Activated T-helper 1 cell treated with anti-CD3 and anti-CD28 coated beads, Interleukin-2, amount 50 U/mL, for 16 hours (primary cell): ENCODE measurements at places on chromosomes 11 and 22.

GRCh38 chr22:45859231-45860161 lies 117.5 kb downstream of the WNT7B start:
- no peak for DNase-seq

DNA sequence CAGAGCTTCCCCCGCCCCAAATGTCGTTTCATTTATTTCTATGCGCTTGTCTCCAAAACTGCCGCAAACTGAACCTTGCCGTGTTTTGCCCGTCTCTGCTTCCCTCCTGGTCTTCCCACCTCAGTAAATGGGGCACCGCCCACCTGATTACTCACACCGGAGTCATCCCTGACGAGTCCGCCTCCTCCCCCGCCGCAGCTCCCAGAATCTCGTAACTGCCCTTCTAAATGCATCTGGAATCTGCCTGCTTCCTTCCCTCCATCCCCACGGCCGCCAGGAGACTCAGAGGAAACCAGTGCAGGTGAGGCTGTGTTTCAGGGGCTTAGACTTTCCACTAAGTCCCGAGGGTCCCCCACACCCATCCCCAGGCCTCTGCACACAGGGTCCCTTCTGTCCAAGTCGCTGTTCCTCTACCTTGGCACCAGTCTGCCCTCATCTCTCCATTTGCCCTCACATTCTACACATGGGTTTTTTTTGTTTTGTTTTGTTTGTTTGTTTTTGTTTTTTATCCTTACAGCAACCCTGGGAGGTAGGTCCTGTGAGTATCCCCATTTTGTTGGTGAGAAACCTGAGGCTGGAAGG lies 62.6 kb upstream of the PHF21B start:
- DNase-seq: no peak

DNA sequence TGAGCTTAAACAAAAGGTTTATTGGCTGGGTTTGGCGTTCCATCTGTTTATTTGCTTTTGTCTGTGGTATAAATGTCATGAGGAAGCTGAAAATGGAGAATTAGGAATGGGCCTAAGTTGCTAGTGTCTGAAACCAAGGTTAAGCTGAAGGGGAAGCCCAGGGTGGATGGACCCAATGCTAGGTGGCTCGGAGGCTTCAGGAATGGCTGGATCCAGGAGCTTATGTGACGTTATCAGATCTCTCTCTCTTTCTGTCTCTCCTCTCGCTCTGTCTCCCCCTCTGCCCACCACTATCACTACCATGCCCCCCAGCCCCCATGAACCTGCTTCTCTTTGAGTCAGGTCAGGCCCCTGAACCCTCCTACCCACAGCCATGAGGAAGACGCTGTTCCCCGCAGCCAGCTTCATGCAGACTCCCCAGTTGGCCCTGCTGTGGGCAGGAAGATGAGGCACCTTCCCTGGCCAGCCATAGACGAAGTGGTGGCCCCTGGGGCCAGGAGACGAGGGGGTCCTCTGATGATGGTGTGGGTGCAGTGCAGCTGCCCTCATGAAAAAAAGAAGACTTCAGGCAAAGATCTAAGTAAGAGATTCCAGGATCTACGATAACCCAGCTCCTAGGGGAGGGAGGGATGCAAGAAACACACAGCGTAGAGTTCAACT lies 101.5 kb downstream of the BRD1 start:
- DNase-seq: no peak

DNA sequence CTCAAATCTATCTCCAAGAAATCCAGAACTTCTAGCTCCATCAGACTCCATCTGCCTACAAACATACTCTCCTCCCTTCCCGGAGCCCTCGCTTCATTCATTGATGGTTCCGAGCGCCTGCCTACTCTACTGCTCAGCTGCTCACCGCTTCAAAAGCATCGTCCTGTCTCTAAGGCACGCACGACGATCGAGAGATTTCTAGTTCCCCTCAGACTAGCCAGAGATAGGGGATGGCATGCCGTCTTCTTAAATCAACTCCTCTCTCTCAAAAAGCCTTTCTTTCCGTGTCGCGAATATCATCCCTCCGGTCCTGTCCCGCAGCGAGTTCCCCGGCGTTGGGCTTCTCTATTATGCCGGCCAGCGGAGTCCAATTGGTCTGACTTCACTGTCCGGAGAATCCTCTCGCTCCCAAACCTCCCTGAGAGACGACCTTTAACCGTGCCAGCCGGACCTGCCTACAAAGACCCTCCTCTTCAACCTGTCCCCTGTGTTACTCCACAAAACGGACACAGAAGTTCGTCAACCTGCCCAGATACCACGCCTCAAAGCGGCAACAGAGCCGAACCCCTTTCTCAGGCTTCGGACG lies 592 bp downstream of the EEF1G start:
- DNase-seq: no peak

GRCh38 chr11:115930886-115931547 lies 426.8 kb upstream of the CADM1 start:
- no peak for DNase-seq

GRCh38 chr11:114713756-114714155 lies 35.4 kb downstream of the NXPE2 start:
- no peak for DNase-seq

- no peak for DNase-seq
Observed at GRCh38 chr11:106242718-106243415, 165.4 kb downstream of the AASDHPPT start.

DNA sequence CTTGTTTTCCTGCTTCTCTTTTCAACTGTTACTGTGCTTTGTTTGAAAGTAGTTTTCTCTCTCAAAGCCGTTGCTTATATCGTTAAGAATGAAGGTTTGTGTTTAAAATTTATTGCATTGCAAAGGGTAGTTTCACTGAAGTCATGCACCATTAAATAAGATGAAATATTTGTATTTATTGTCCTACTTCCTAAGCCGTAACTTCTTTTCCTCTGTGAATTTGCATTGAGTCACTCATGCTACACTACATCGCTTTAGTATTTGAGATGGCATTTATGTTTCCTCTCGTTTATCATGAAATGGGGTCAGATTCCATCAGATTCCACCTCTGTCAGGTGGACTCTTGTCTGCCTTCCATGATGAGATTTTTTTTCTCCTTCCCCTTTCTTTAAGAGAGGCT lies 65.8 kb upstream of the RASSF10 start:
- DNase-seq: no peak

DNA sequence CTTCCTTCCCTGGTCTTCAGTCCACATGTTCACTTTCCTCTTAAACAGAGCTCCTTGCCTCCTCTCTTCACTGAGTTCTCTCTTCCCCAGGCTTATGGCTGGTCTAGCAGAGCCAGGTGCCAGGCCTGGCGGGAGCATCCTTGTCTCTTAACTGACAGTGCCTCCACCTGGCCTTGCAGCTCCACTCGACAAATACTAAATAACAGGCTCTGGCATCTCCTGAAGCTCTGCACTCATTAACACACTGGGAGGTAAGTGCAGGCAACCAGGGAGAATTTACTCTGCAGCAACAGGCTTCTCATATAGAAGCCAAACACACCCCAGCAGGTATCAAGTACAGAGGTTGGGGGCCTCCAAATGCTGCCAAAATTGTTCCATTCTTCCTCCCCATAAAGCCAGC lies 438.1 kb downstream of the SOX6 start:
- no peak for DNase-seq

- no peak for DNase-seq
Observed at GRCh38 chr22:31958625-31959239, 14.4 kb downstream of the YWHAH start.

DNA sequence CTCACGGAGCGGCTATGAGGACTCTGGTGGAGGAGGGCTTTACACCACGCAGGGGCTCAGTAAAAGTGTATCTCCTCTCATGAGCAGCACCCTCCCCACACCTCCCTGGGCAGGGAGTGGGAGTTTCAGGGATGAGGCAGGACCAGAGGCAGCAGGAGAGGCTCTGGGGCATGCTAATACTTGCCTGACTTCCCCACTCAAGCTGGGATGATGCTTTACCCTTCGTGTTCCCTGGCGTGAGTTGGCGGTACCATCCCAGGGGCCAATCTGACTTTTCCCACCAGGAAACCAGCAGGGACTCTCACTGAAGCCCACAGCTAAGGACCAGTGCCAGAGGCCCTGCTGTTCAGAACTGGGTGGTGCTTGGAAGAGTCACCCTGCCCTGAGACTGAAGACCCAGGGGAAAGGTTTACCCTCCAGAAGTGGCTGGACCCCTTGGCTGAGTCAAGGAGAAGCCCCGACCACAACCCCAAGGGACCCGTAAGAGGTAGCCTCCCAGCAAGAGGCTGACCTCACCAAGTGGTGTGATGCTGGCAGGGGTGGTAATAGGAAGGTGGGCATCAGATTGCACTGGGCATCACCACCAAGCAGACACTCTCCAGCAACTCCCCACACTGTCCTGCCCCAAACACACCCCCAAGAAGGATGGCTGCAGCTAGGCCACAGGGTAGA lies 65.6 kb downstream of the THAP12 start:
- no peak for DNase-seq

- DNase-seq: no peak
Observed at GRCh38 chr11:34510218-34510617, 3.4 kb downstream of the ELF5 start.

DNA sequence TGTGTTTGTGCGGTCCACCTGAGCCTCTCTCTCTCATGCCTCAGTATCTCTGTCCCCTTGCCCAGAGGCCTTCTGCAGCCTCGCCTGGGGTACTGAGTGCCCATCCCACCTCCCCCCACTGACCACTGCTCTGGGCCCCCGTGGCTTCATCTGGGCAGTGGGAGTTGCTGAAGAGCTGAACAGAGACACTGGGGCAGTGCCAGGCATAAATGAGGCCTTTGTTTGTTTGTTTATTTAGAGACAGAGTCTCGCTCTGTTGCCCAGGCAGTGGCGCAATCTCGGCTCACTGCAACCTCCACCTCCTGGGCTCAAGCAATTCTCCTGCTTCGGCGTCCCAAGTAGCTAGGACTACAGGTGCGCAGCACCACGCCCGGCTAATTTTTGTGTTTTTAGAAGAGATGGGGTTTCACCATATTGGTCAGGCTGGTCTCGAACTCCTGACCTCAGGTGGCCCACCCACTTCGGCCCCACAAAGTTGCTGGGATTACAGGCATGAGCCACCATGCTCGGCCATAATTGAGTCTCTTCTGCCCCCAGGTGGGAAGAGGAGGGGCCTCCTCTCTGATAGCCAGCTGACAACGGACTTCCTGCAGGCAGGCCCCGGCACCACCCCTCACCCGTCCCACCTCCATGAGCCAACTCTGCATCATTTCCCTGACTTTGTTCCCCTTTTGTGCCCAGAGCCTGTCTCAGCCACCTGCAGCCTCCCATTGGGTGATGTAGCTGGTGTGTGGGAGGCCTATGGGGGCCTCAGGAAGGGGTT lies 9.3 kb downstream of the CRYBB3 start:
- DNase-seq: no peak

DNA sequence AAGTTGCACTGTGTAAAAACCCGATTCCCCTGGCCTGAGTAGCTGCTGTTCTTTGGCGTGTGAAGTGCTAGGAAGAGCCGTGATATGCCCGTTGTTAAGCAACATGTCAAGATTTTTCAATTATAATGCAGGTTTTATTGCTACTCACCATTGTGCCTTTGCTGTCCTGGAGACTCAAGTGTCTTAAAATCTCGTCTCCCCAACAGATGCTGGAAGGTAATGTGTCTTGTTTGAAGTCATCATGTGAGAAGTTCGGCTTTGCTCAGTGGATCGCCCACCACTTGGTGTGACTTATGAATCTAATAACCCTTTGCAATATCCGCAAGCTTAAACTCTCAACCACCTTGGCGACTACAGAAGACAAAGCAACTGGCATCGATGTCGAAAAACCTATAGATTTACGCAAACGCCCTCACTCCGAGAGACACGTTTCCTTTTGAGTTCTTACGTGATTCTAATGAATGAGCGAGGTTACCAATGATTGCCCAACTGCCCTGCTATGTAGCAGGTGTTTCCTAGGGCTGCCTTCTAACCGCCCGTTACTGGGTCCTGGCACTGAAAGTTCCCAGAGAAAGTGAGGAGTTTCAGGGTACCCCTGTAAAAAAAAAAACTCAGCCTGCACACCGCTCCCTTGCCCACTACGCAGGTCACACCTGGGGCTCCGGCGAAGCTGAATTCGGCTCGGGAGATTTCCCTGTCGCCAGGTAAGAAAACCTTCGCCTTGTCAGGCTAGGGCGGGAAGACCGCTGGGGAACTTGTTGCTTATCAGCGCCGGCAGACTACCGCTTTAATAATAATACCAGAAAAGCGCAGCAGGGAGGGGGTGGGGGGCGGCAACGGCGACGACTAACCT lies 21.2 kb upstream of the BDNF start:
- DNase-seq: no peak

GRCh38 chr11:83054001-83054400 lies 17.7 kb downstream of the RAB30 start:
- DNase-seq: no peak

GRCh38 chr11:12674936-12675696 lies 895 bp downstream of the TEAD1 start:
- no peak for DNase-seq

GRCh38 chr11:117218133-117218915 lies 13.5 kb downstream of the PCSK7 start:
- no peak for DNase-seq

- peak; percentile 76 for DNase-seq
Observed at GRCh38 chr11:35165423-35166368, 26.7 kb downstream of the CD44 start.

- no peak for DNase-seq
Observed at GRCh38 chr22:39920134-39920743, 19.4 kb downstream of the GRAP2 start.

- no peak for DNase-seq
Observed at GRCh38 chr11:76903325-76903724, 42.6 kb downstream of the ACER3 start.

DNA sequence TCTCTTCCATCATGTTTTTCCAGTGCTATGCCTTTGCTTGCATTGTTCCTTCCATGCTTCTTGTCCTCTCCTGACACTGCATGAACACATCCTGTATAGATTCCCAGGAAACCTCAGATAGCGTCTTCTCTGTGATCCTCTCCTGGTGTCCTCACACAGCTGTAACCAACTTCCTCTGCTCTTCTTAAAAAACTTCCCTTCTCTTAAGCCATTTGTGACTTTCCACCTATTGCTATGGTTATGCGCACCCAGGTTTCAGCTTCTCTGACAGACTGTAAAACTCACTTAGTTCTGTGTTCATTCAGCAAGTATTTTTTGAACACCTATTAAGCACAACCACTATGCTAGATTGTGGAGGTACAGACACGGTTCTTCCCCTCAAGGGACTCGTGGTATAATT lies 5.1 kb upstream of the APLP2 start:
- no peak for DNase-seq

GRCh38 chr11:109236696-109237095 lies 185.3 kb upstream of the C11orf87 start:
- no peak for DNase-seq

DNA sequence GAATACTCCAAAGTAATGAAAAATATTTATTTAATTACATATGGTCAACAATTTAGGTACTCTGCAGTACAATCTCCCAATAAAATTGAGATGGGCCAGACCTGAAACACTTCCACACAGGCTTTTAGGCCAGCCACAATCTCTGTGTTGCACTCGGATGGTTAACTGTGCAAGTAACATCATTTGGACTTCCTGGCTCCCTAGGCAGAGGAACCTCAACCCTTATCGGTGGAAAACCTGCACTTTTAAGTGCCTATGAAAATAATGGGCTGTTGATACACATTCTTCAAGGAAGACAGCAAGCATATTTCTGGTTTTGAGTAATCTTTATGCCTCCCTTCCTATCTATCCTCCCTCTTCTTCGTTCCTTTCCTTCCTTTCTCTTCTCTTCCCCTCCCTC lies 343.1 kb downstream of the SOX6 start:
- no peak for DNase-seq
